ENCODE measurements at places on chromosomes 2 and 18. TPM values are rescaled to one million over a fixed set of nuclear protein-coding genes. Genes with fewer than 3 reads are reported as not detected.

The OTOS gene
- total RNA-seq: not detected

GRCh38 chr2:140473851-140474250 lies 1657.0 kb downstream of the LRP1B start:
- DNase-seq: no peak

DNA sequence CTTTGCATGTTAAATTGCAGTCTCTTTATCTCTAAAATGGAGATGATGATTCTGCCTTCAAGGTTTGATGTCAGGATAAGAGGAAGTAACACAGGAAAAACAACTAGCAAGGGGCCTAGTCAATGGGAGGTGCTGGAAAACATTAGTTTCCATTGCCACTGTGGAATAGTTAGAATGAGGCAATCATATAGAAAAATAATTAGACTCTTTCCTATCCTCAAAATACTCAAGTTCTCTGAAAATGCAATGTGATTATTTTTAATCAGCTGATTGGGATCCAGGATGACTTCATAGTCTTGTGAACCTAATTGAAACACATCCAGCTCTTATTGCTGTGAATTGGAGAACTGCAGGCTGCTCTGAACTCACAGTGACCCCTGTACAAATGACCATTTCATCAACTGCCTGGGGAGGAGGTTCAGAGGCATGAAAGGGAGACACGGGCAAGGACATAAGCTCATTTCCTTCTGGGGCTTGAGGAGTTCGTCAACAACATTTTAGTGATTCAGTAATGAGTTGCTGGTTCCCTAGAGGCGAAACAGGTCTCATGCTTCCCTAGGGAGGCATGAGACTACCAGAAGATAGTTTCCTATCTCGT lies 422.5 kb downstream of the LPIN1 start:
- no peak for DNase-seq

GRCh38 chr18:55314615-55315237 lies 273.3 kb downstream of the TCF4 start:
- no peak for DNase-seq

The AGAP1 gene
- total RNA-seq: 62.9 TPM

DNA sequence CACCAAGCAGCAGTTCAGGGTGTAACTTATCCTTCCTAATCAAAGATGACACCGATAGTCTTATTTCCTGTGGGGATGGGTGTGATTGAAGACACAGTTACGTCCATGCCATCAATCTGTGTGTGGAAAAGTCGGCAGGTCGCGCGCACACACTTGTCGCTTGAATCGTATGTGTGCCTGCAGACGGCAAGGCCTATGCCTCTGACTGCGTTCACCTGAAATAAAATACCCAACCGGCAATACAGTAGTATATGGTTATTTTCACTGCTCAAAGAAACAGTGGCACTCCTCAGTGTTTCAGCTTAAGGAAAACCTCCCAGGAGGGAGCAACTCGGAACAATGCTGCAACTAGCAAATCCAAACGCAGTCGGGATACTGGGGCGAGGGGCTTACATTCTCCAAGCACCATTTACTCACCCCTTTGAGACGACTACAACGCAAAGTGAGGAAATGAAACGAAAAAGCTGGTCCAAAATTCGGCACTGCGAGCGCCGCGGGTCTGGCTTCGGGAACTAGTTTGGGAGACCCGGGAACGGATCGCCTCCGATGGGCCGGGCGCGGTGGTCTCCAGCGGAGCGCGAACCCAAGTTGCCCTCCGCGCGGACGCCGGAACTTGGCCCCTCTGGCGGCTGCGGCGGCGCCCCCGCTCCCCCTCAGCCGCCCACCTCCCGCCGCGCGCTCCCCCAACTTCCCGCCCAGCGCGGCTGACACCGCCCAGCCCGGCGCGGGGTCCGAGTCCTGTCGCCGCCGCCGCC lies 675 bp downstream of the PRKD3 start:
- peak; percentile 63 for DNase-seq

DNA sequence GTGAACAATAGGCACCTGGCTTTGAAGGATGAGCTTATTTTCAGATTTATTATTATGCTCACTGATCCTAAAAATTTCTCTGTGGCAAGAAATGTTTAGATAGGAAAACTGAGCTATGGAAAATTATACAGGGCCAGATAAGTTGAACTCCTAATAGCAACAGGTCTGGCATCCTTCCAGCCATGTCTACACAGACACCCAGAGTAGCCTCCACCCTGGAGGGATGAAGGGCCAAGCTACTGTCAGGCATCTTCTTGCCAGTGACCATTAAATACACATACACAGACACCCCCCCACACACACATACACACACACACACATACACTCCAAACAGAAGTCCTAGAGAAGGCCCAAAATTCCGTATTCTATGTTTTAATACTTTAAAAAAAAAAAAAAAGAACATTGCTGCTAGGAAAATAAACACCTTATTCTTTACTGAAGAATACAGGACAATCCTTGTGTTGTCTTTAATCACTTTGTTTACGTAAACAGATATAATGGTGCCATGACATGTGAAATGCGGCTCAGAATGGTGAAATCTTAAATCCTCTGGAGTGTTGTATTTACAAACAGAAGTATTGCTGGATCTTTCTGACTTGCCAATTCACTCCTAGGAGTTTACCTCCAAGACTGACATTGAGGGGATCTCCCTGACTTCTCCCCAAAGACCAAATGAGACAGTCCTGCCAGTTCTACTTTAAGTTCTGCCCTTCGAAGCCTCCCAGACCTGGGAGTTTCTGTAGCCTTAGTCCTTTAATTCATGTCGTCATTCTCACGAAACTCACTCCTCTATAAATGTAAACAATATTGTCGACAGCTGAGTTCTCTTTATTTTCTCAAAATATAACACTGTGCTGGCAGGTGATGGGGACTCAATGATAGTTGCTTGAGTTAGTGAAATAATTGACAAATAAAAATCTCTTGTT lies 163.1 kb downstream of the ANTXR1 start:
- no peak for DNase-seq

The RSAD2 gene
- total RNA-seq: 7.5 TPM

- DNase-seq: no peak
Measured at GRCh38 chr2:44682459-44682858, 259.0 kb upstream of the SIX3 start.

DNA sequence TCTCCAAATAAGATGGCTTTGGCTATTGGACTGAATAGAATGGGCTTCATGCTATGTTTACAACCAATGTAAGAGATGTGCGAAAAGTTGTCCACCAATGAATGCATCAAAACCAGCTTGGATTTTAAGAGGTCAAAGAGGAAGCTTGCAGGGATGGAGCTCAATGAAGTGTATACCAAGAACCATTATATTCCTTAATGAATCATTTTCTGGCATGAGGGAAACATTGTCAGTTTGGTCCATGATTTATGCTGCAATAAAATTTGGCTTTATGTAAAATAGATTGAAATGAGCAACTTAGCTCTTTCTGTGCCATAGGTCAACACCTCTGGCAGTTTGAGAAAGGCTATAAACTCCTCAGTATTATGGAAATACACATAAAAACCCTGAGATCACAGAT lies 107.3 kb downstream of the SH3BP4 start:
- DNase-seq: no peak

- no peak for DNase-seq
Measured at GRCh38 chr2:132374551-132374950, 42.1 kb upstream of the GPR39 start.

- peak; percentile 57 for DNase-seq
Measured at GRCh38 chr2:172086241-172087206, 1.2 kb downstream of the DLX1 start.

DNA sequence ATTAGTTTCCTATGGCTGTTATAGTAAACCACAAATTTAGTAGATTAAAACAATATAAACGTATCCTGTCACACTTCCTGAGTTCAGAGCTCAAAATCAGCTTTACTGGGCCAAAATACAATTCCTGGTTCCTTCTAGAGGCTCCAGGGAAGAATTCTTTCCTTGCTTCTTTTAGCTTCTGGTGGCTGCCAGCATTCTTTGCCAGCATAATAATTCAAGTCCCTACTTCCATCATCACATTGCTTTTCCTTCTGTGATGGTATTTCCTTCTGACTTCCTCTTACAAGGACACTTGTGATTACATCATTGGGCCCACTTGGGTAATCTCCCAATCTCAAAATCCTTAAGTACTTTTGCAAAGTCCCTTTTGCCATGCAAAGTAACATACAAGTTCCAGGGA lies 40.6 kb downstream of the MOB4 start:
- DNase-seq: no peak

GRCh38 chr18:55900380-55900779 lies 312.4 kb upstream of the TCF4 start:
- no peak for DNase-seq

GRCh38 chr2:229083606-229084340 lies 187.3 kb downstream of the PID1 start:
- DNase-seq: no peak

DNA sequence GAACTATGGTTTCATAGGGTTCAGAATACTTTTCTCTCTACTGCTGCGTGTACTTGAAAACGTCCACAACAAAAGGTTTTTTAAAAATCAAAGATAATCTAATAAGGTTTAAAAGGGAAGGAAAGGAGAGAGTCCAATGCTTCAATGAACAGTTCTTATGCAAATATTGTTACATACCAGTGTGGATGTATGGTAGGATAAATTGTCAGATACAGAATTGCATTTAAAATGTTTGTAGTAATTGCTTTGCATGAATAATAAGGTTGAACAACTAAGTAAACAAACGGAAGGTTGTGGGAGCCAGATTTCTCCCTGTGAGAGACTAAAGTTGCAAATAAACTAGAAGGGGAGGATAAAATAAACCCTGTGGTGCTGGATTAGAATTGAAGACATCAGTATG lies 53.8 kb upstream of the RBBP8 start:
- DNase-seq: no peak

The ASB18 gene
- not detected for total RNA-seq

- no peak for DNase-seq
Measured at GRCh38 chr2:30662268-30663131, 144.7 kb downstream of the CAPN13 start.

- no peak for DNase-seq
Measured at GRCh38 chr2:105416156-105416555, 17.3 kb upstream of the FHL2 start.

The GCG gene
- not detected for total RNA-seq

The DSEL gene
- total RNA-seq: 9.9 TPM

The SNTG2 gene
- total RNA-seq: 4.4 TPM

- DNase-seq: no peak
Measured at GRCh38 chr18:46242183-46242582, 138.0 kb downstream of the HAUS1 start.

DNA sequence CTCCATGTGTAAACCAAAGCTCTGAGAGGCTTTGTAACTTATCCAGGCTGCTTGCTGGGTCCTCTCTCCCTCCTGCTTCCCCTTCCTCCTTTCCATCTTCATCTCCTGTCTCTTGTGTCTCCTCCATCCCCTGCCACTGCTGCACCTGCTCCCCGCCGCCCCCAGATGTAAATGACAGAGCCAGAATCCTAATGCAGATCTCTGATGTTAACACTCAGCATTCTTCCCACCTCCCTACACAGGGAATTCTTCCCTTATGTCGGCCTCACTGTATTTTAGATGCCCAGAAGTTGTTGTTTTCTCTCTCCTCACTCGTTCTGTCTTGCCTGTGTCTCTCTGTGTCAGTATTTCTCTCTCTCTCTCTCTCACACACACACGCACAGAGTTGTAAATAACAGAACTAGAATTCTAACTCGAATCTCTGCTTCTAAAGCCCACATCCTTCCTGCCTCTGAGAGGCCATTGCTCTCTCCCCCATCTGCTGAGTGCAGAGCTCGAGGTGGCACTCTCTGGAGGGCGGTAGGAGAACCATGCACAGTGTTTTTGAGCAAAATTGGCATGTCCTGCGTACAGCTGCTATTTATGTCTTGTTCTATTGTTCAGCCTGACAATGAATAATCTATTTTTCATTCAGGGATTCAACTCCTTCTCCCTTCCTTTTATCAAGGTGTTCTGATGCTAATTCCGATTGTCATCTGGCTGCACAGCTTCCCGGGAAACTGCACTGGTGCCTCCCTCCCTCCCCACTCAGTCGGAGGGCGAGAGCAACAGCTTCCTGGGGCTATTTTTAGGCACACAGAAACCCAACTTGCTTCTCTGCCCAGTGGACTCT lies 219.9 kb downstream of the SH3RF3 start:
- DNase-seq: no peak

DNA sequence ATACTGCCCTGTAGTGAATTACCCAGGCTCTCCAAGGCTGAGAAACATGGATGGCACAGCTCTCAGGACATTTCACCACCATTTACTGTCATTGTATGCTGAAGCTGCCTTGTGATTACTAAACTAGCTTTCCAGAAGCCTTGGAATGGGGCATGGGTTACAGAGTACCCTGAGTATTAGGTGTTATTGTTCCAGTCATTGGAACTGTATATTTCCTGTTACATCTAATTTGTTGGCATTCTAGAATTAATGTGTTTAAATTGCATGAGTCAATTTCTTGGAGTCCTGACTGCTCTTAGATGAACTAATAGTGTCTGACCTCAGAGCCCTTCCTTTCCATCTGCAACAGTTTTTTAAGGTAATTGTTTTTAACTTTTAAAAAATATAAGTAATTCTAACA lies 9.0 kb downstream of the DGUOK start:
- DNase-seq: no peak

DNA sequence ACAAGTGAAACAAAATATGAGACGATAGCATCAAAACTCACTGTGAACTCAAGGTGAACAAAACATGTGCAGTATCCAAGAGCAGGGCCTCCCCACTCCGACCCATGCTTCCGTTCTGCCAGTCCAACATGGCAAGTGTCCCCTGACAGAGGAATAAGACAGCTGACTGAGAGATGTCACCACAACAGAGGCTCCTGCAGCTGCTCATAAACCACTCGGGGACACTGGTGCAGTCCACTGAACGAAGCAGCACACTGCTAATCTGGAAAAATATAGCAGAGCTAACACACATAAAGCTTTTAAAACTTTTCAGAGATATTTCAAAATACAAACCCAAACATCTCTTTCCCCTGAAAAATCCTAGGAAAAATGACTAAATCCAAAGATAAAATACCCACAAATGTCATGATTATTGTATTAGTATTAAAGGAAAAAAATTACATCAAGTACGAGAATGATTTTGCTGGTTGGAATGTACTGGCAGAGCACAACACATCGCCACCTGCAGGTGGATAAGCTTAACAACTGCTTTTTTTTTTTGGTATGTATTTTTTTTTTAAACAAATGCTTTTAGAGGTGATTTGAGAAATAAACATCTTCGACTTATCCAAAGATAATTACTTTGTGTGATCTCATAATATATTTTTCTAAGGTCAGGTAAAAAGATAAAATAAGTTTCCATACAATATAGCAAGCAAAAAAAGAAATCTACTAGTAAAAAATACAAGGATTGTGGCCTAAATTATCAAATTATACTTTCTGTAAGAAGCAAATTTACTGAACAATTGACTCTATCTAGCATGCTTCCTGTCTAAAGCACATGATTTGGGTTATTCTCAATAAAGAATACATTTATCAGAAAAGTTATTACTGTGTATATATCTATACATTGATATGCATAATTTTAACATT lies 18.6 kb downstream of the THADA start:
- DNase-seq: no peak

DNA sequence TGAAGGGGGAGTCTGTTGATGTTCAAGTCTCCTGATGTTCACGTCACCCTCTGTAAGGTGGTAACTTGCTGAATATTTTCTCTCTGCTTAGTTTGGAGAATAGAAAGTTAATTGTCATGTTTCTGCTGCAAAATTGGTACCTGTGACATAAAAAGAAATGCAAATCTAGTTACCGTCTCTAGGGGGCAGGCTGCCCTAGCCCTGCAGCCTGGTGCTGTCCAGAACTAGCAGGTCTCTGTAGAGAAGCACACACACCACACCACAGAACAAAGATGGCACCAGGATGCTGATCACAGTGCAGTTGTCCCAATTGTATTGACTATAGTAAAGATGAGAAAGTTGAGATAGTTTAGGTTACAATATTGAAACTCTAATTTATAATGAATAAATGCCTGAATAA lies 47.0 kb downstream of the SLC9A4 start:
- DNase-seq: no peak

GRCh38 chr18:73503326-73503725 lies 635.5 kb upstream of the NETO1 start:
- DNase-seq: no peak

Data from sciatic nerve (tissue), 2 donors.